ENCODE measurements at places on chromosomes 7 and 10.

- DNase-seq, result no peak
Observed at GRCh38 chr10:43219848-43220247, 47.0 kb downstream of the RASGEF1A start.

GRCh38 chr10:31213959-31214358 is 105.1 kb upstream of the ZEB1 start:
- DNase-seq, result no peak

- DNase-seq, result no peak
Observed at GRCh38 chr10:30737931-30738391, 108.4 kb upstream of the LYZL2 start.

GRCh38 chr10:71587941-71588573 is 131.5 kb downstream of the C10orf105 start:
- DNase-seq, result no peak

Measured in kidney glomerular epithelial cell (primary cell).